ENCODE measurements at places on chromosomes 1 and 21.

GRCh38 chr21:40681164-40681859, 165.6 kb downstream of the DSCAM start:
- DNase-seq: no peak

GRCh38 chr21:33543505-33544129, 779 bp downstream of the SON start:
- DNase-seq: no peak

DNA sequence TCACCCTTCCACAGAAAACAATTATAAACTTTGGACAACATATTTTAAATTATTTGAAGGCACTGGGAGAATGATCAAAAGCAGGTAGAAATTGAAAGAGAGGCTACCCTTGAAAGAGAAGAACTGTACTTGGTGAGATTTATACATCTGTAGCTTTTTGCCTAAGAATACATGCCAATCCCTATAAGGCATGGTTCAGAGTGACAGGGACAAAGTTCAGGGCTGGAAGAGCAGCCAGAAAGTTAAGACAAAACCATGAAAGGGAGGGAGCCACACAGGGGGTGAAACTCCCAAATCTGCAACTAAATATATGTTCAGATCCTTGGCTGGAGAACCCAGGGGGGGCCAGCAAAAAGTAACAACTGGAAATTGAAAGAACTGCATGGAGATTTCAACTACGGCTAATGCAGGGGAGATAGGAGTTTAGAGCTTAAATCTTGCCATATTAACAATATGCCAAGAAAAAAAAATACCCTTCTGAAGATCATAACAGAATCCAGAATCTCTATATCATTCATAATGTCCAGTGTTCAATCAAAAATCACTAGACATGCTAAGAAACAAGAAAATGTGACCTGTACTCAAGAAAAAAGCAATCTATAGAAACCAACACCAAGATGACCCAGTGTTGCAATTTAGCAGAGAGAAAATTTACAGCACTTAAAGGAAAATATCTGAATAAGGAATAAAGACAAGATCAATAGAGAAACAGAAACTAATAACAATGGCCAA, 25.5 kb downstream of the PACC1 start:
- no peak for DNase-seq

- no peak for DNase-seq
These were observed 2.5 kb downstream of the MR1 start for GRCh38 chr1:181036107-181036836.

DNA sequence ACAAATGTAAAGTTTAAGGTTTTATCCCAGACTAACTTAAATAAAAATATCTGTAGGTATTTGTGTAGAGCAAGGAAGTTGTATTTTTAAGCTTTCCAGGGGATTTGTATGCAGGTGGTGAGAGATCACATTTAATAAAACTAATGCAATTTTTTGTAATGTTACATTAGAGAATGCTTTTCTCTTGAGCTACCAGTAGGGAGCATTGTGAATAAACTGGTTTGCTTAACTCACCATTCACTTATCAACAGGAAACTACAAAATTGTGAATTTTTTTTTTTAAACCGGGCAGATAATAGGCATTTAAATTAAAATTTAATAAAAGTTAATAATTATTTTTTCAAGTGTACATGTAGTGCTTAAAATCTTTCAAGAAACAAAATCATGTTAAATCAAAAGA, 78.6 kb downstream of the IVNS1ABP start:
- no peak for DNase-seq

DNA sequence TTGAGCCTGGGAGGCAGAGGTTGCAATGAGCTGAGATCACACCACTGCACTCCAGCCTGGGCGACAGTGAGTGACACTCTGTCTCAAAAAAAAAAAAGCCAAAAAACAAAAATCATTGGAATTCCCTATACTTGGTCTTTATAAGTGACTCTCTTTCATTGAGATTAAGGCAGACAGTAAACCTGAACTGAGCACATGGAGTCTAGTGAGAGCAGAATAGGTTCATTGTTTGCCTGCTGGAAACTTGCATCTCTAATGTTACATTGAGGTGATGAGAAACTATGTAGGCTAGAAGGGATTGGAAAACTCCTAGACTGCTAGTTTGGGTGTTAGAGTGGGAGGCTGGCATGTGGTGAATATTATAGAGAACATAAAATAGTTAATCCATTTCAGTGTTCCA, 25.4 kb downstream of the MAST2 start:
- no peak for DNase-seq

DNA sequence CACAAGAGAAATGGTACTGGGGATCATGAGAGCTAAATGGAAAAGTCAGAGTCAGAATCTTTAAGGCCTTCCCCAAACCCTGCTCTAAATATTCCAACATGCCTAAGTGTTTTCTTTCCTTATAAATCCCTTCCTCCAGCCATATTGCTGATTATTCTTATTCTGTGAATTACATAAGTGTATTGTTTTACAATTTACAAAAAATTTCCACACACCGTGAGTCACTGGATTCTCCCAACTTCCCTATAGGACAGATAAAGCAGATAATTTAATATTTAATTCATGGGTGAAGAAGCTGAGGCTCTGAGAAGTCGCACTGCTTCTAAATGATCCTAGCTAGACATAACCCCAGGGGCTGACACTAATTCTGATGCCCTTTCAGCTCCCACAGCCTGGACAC, 243.3 kb upstream of the JUN start:
- no peak for DNase-seq

GRCh38 chr1:20361805-20362381, 71.2 kb downstream of the VWA5B1 start:
- DNase-seq: no peak

GRCh38 chr1:53354119-53354518, 26.2 kb upstream of the LRP8 start:
- DNase-seq: no peak

- DNase-seq: no peak
These were observed 164.8 kb downstream of the USP25 start for GRCh38 chr21:15894596-15894995.

DNA sequence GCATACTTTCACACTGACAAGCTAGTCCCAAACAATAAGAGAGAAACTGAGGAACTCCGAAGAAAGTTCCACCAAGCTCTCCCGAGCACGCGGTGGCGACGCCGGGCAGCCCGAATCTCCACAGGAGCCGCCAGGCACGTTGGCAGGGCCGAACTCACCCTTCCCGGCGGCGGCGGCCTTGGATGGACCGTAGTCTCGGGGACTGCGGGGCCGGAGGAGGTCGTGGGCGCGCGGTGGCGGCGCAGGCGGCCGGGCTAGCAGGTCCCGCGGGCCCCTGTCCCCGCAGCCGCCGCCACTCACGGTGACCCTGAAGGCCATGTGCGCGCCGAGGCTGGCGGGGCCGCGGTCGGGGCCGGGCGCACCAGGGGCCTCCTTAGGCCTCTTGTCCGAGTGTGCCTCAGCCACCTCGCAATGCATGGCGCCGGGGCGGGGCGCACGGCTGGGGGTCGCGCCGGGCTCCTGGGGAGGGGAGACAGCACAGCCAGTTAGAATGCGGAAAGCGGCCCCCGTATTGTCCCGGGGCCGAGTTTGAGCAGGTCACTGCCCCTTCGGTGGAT, 1.2 kb downstream of the GLIS1 start:
- DNase-seq: no peak

- DNase-seq: peak; percentile 71
These were observed 1.2 kb downstream of the RUSC1 start for GRCh38 chr1:155321639-155322503.

- no peak for DNase-seq
These were observed 86.4 kb downstream of the RUNX1 start for GRCh38 chr21:34962586-34963222.

GRCh38 chr1:238892612-238893011, 493.8 kb upstream of the CHRM3 start:
- no peak for DNase-seq

DNA sequence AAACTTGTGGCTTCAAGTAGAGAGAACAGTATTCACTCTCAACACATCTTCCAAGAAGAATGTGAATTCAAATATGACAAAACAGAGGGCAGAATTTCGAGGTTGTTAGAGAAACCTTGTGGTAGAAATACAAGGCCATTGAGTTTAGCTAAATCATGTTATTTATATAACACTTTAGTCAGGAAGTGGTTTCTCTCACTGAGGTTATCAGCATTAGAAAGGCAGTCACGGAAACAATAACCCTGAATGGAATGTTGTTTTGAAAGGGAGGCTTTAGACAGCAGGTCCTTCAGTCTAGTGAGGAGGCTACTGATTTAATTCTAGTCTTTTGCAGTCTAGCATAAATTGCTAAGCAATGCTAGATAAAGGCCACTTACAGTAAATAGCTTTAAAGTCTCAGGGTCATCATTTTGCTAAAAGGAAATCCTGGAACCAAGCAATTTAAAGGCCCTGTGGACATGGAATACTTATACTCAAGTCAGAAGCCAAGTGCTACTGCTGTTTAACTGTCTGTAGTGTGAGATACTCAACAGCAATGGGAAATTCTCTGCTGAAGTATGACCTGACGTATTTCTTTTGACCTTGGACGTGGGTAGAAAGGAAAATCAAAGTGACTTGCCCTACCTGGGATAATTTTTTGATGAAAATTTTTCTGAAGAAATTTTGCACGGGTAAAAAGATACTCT, 89.0 kb upstream of the CHODL start:
- no peak for DNase-seq

- DNase-seq: no peak
These were observed 34.8 kb upstream of the LYST start for GRCh38 chr1:235901461-235901860.

DNA sequence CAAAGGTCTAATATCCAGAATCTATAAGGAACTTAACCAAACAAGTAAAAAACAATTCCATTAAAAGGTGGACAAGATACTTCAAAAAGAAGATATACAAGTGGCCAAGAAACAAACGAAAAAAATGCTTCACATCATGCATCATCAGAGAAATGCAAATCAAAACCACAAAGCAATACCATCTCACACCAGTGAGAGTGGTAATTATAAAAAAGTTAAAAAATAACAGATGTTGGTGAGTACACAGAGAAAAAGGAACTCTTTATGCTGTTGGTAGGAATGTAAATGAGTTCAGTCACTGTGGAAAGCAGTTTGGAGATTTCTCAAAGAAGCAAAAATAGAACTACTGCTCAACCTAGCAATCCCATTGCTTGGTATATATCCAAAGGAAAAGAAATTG, 218.6 kb downstream of the SLC44A5 start:
- DNase-seq: no peak

DNA sequence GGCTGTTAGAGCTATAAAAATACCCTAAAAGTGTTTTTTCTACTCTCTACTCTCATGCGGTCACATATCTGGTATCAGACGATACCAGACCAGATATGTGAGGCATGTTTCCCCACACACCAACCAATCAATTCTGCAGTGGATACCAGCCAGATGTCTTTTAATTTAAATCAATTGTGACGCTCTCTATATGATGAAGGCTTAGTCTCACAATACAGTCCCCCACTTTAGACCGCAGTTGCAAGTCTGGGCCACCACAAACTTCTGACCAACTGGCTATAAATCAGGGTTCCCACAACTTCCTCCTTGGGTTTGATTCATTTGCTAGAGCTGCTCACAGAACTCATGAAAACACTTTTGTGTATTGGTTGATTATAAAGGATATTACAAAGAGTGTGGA, 586.1 kb upstream of the ZP4 start:
- no peak for DNase-seq

- no peak for DNase-seq
These were observed 38.8 kb downstream of the HEATR1 start for GRCh38 chr1:236565530-236565929.

- DNase-seq: peak; percentile 91
These were observed 68.9 kb downstream of the CDC7 start for GRCh38 chr1:91569411-91570119.

GRCh38 chr1:85124091-85124490, 75.8 kb upstream of the MCOLN3 start:
- DNase-seq: no peak

DNA sequence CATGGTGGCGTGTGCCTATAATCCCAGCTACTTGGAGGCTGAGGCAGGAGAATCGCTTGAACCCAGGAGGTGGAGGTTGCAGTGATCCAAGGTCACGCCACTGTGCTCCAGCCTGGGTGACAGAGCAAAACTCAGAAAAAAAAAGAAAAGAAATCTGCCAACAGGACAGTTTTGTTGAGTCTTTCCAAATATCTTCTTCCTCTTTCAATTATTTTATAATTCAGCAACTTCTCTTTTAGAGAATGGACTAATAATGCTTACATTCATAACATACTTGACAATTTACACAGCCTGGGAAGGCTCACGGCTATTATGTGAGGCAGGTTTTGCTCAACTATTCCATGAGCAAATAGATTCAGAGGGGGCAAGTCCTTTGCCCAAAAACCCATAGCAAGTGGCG, 18.1 kb downstream of the CNR2 start:
- no peak for DNase-seq

- no peak for DNase-seq
These were observed 48.0 kb downstream of the PRKAB2 start for GRCh38 chr1:147124266-147124665.

GRCh38 chr1:26281091-26281958, 1.4 kb downstream of the SH3BGRL3 start:
- no peak for DNase-seq

GRCh38 chr1:205304695-205305070, 16.9 kb downstream of the NUAK2 start:
- DNase-seq: no peak

GRCh38 chr1:17316704-17317103, 8.7 kb downstream of the PADI4 start:
- DNase-seq: no peak

- no peak for DNase-seq
These were observed 5.2 kb downstream of the FAAH start for GRCh38 chr1:46399307-46399706.

DNA sequence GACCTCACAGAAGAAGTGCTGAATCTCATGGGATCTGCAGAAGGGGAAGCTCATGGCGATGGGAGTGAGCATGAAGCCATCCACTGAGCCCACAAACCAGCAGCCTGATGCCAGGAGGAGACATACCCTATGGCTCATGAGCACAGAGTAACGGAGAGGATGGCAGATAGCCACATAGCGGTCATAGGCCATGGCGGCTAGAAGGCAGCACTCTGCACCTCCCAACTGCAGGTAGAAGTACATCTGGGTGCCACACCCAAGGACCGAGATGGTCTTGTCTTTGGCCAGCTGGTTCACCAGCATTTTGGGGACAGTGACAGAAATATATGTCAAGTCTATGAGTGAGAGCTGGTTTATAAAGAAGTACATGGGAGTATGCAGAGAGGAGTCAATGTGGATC, 4.3 kb downstream of the OR2T10 start:
- DNase-seq: no peak

- no peak for DNase-seq
These were observed 44.3 kb downstream of the LHX9 start for GRCh38 chr1:197961449-197961848.

- DNase-seq: no peak
These were observed 277.0 kb upstream of the BRINP3 start for GRCh38 chr1:190754666-190755065.

DNA sequence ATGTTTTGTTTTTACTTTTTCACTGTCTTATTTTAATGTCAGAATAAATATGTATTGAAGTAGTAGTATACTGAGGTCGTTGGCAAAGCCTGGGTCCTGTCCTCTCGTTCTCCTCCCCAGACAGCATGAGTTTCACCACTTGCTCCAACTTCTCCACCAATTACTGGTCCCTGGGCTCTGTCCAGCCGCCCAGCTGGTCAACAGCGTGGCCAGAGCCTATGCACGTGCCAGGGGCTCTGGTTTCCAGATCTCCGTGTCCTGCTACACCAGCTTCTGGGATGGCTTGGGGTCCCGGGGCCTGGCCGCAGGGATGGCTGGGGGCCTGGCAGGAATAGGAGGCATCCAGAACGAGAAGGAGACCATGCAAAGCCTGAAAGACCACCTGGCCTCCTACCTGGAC, 19.3 kb downstream of the PTPN14 start:
- DNase-seq: no peak

All from aorta (tissue), 5 donors.